ENCODE measurements at places on chromosomes 5 and 9.

DNA sequence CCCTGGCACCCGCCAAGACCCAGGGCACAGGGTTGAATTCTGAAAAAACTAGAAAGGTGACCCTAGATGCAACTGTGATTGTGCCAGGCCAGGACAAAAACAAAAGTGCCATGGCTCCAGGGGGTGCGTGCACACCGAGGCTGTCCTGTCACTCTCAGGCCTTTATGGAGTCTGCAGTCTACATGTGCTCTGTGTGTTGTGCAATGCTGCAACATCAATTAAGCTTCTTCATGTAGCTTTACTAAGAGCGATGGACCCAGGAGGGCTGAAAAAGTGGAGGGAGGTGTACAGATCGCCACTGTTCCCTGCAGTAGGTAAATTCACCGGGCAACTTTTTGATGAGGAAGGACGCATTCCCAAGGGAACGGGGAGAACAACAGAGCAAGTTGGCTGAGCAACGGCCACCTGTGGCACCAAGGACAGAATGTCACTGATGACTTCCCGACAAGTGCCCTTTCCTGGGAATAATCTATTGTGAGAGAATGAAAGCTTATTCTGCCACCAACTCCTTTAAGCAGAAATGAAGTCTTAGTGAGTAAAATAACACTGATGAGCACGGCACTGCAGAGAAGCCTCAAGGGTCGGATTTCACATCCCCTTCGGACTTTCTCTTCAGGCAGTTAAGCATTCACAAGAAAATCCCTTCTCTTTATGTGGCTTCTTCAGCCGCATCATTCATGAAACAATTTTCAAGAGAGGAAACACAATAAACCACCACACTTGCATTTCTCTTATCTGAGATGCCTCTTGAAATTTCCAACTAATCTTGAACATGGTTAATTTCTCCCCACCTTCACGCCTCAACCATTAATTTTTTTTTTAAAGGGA lies 149.6 kb downstream of the DROSHA start:
- DNase-seq: no peak

GRCh38 chr5:72510610-72511181 lies 3.5 kb upstream of the ZNF366 start:
- no peak for DNase-seq

DNA sequence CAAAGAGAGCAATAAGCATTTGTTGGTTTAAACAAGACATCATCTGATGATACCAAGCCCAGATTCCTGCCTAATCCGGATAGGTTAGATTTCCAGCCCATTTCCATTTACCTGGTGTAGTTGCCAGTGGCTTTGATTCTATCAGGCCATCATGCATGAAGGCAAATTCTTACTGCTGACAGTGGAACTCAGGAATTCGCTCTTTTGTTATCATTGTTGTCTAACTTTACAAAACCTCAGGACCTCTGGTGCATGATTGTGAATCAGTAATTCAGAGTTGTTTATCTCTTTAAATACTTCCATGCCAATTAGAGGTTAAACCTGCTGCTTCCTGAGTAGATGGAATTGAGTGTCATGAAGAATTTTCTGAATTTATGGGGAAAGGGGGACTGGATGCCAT lies 76.5 kb downstream of the C9orf152 start:
- no peak for DNase-seq

DNA sequence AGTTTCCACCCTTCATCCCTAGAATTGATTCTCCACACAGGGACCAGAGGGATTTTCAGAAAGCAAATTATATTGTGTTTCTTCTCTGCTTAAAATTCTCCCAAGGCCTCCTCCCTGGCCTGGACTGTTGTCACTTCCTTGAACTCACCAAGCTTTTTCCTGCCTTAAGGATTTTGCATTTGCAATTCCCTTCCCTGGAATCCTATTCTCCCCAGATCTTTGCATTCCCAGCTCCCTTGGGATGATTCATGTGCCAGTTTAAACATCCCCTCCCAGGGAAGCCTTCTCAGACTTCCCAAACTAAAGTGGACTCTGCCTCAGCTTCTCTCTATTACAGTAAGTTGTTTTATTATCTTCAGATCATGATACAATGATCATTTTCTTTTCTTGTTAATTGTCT lies 35.2 kb upstream of the PDE8B start:
- DNase-seq: no peak

DNA sequence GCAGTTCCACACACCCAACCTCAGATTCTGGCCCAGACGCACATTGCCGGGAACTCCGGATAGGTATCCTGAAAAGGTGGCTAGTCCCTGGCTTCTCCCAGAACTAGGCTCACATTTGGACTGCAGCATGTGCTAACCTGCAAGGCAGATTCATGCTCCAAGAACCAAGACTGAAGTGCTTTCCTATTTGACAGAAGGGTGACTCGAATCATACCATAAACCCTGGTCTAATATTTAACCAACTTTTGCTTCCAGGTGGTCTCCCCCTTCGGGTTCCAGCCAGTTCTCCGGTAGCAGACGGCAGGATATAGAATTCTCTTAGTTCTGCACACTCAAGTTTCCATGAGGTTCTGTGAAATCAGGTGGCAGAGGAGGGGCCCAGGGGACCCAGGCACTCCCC lies 7.6 kb downstream of the PTGES start:
- DNase-seq: no peak

GRCh38 chr5:4879693-4880303 lies 260.3 kb upstream of the ADAMTS16 start:
- DNase-seq: peak; percentile 81

DNA sequence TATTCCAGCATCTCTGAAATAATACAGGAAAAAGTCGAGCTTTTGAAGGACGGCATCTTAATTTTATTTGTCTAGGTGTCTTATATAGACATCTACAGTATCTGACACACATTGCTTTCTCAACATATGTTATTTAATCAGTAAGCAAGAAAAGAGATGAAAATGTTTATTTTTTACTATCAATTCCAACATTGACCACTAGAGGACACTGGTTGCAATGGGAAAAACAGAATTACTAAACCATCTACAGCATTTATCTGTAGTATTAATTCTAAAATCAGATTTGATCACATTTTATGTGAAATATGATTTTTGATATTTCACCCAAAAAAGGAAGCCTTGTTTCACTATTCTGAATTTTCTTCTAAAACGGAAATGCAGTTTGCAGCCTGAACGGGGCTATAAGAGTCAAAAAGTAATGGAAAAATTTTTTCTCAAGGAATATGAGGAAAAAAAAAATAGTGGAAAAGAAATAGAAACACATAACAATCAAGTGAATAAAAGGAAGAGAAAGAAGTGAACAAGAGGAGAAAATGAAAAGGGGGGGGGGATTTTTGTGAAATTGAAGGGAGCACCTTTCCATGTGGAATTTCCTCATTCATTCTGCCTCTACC lies 98.6 kb downstream of the OSTF1 start:
- DNase-seq: peak; percentile 26

DNA sequence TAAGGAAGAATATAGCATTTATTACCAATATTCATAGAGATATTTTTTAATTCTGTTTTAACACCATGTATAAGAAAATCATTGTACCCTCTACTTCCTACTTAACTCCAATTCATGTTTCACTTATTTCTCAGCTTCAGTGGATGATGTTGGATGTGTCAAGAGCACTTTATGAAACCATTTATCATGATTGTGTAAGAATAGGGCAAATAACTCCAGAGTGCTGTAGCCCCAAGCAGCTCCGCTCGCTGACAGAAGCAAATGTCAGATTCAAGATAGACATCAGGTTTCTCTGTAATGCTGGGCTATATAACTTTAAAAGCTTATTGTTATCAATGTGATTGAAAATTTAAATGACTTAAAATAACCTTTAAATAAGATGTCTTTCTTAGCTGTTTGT lies 50.4 kb downstream of the MAST4 start:
- no peak for DNase-seq

- no peak for DNase-seq
Observed at GRCh38 chr5:146107901-146108300, 2.5 kb upstream of the PLAC8L1 start.

DNA sequence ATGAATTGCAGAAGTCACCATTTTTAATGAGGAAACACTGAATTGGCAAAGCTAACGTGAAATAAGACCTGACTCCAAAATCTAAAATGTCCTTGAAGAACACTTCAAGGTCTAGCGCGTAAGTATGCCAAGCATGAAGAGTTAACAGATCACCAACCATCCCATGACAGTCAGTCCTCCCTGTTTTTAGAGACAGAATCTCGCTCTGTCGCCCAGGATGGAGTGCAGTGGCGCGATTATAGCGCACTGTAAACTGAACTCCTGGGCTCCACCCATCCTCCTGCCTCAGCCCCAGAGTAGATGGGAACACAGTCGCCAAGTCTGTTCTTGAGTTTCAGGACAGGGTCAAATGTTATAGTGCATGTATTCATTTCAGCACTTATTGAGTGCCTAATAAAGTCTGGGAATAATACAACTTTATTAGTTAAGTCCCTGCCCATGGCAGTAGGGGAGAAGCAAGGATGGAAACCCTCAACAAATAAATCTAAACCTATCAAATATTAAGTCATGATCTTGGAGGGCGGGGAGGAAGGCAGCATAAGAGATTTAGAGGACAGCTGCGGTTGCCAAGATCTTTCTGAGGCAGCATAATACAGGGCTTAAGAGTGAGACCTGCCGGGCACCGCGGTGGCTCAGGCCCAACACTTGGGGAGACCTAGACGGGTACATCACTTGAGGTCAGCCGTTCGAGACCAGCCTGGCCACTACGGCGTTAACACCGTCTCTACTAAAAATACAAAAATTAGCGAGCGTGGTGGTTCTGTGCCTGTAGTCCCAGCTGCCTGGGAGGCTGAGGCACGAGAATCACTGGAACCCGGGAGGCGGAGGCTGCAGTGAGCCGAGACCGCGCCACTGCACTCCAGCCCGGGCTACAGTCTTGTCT lies 1.1 kb downstream of the ATPSCKMT start:
- peak; percentile 18 for DNase-seq

DNA sequence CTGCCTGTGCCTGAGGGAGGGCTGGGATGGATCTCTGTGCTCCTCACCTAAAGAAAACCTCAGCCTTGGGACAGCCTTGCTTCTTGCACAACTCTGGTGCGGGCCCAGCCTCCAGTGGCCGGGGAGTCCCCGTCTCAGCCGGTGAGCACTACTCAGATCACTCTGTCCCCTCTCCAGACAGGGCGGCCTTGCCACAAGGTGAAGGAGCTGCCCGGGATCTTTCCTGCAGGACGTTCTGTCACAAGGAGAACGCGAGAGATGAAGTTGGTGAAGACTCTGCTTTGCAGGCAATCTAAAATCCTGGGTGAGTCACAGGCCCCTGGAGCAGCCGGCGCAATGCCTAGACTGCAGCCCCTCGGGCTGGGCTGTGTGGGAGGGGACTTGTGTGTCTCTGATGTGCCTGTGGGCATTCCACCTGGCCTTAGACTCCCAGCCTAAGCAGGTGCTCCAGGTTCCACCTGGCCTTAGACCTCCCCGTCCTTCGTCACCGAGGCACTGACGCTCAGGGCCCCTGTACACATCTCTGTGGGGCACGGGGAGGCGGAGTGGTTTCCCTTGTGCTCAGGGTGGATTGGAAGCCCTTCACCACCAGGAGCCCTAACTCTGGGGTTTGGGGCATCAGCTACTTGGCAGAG lies 15.2 kb upstream of the IRX4 start:
- DNase-seq: no peak

DNA sequence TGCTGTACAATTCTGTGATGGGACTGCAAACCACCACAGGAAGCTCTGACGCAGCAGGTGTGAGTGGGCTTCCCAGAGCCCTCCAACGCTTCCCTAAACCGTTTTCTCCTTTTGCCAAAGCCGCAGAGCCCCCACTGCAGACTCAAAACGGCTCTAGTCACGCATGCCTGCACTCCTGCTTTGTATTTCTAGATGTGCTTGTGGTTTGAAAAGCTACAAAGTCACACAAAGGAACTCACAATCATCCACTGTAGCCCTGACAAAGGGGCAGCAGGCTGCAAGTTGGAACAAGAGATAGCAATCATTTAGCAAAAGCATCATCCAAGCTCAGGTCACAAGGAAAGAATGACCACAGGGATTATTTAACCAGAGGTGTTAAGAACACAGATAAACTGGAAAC lies 79.3 kb downstream of the PTPN3 start:
- DNase-seq: no peak

DNA sequence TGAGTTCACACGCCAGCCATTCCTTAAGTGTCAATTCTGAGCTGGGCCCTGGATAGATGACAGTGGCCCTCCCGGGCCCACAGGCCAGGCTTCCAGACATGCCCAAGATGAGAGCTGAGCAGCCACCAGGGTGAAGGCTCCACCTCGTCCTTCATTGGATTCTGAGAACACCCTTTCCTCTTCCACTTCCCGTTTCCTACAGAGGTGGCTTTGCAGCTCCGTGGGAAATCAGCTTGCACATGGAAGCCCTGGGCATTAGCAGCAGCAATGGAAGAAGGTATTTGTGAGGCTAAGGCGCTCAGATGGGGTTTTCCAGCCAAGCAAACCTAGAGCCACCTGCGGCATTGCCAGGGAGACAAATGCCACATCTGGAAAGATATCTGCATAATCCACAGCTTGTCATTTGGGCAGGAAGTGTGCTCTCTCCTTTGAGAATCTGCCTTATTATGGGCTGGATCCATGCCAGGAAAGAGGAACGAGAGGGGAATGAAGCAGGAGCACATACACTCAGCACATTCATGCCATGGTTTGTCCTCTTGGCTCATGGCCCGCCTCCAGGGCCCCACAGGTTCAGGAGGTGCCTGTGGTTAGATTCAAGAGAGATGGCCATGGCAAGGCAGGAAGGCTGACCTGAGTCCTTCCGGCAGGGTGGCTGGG lies 34.1 kb downstream of the CFAP77 start:
- no peak for DNase-seq

DNA sequence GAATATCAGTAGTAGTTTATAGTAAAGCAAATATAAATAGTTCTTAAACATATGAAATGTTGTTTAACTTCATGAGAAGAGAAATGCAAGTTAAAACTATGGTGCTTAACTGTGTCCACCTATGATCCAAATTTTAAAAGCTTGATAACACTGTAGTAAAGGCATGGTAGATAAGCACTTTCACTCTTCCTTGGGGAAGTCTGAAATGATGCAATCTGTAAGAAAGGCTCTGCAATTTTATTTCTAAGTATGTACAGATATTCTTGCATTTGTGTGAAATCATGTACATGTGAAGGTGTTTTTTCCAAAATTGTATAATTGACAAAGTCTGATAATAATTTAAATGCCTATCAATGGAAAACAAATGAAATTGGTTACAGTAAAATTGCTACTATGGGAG lies 66.9 kb downstream of the SYK start:
- DNase-seq: no peak

DNA sequence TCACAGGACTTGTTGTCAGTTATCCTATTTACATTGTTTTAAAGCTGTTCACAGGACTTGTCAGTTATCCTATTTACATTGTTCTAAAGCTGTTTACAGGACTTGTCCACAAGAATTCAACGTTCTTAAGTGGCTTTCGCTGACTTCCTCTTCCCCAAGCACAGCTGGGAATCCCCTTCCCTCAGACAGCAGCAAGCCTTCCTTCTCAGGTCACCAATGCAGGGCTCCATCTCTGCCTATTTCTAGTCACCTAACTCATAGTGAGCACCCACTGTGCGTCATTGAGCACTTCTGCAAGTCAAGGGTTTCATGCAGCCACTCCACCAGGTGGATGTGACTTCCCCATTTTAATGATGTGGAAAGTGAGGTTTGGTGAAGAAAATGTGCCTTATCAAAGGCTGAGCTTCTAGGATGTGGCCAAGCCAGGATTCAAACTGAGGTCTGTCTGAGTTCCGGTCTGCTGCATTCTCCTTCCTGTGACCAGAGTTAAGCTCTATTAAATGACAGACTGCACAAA lies 109.8 kb upstream of the ZNF462 start:
- no peak for DNase-seq

GRCh38 chr9:6894135-6894534 lies 136.4 kb downstream of the KDM4C start:
- DNase-seq: no peak

- DNase-seq: no peak
Observed at GRCh38 chr5:109374625-109375024, 35.1 kb downstream of the PJA2 start.

Data from T47D (cell line).